ENCODE measurements at places on chromosomes 2 and 18.
A peak's percentile ranks its signal among the peaks of the same experiment; 100 is the strongest.

DNA sequence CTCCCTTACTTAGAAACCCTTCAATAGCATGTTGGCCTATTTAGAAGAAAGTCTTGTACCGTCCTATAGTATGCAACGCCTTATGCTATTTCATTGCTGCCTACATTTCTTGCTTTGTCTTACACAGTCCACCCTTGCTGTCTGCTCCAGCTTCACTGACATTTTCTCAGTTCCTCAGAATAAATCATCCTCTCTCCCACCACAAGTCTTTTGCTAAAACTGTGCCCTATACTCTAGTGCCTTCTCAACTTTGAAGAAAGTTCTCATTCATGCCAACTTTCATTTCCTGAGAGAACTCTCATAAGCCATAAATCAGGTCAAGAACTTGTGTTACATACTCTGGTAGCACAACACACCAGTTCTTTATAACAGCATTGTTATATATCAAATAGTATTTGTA, 54.3 kb upstream of the COL3A1 start:
- no peak for DNase-seq

GRCh38 chr18:6159426-6159825, 255.3 kb downstream of the L3MBTL4 start:
- no peak for DNase-seq

GRCh38 chr2:15043336-15044058, 411.0 kb downstream of the LRATD1 start:
- DNase-seq: no peak

GRCh38 chr2:6865346-6866274, at the start of gene CMPK2:
TSS of gene CMPK2 (minus strand) at chr2:6865907. CDS start at chr2:6865696, 211 bp downstream.
- DNase-seq: no peak

DNA sequence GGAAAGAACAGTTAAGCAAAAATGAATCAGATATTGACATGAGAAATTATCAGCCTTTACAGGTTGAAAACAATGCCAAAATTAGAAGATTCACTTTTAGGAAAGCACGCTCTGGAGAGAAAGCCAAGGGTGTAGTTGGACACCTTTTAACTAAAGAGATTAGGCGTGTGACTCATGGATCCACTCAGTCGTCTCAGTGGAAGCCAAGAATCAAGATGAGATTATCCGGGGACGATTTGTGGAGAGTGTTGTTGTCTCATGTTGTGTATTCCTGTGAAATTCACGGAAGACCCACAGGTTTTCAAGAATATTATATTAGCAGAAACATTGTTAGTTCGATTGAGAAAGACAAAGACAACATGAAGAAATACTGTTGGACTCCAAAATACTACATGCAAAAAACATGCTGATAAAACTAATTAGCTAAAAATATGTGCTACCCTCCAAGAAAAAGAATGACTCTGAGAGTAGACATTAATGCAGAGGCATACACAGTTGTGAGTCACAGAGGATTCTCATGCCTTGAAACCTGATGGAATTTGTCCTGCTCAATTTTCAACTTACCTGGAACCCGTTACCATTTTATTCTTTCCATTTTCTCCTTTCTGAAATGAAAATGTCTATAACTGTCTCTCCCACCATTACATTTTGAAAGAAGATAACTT, 192.1 kb upstream of the RND3 start:
- DNase-seq: no peak

DNA sequence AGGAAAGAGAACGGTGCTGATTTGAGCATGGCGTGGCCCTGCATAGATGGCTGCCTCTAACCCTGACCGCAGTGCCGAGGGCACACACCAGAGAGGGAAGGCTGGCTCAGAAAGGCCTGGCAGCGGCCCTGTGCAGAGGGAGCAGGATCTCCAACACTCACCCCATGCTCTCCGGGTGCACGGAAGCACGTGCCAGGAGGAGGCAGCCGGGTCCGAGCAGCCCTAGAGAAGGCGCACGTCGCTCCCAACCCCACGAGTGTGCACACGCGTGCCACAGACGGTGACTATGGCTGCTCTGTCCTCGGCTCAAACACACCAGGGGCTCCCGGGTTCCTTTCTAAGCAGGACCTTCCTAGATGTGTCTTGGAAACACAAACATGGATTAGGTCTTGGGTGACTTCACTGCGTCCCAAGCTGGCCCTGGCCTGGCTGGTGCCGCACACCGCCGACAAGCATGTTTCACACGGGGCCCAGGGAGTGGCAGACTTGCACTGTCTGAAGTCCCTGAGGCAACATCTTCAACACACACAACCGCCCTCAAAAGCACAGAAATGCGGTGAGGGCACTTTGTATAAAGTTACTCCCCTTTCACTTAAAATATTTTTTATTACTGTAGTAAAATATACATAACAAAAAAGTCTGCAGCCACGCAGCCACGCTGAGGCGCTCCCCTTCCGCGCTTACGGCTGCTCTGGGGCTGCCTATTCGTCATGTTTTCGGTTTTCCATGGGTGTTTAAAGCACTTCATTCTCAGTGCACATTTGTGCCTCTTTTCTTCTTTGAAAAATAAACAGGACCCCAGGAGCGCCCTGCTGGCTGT, 110.0 kb downstream of the ZNF516 start:
- DNase-seq: peak; percentile 60

- no peak for DNase-seq
These were observed 63.9 kb downstream of the DGKD start for GRCh38 chr2:233418052-233418760.

- DNase-seq: no peak
These were observed 88.2 kb upstream of the LCLAT1 start for GRCh38 chr2:30358842-30359241.

GRCh38 chr2:164896226-164896625, 54.6 kb upstream of the COBLL1 start:
- no peak for DNase-seq

GRCh38 chr2:24576617-24577016, 85.6 kb downstream of the NCOA1 start:
- no peak for DNase-seq

DNA sequence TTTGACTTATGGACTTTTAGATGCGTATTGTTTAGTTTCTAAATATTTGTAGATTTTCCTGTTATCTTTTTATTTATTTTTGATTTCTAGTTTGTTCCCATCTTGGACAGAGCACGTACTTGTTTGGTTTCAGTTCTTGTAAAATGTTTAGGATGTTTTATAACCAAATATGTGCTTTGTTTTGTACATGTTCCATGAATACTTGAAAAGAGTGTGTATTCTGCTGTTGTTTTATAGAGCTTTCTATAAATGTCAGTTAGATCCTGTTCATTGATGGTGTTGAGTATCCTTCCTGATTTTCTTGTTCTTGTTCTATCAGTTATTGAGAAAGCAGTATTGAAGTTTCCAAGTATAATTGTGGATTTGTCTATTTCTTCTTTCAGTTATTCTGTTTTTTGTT, 21.1 kb downstream of the VWA3B start:
- DNase-seq: no peak

DNA sequence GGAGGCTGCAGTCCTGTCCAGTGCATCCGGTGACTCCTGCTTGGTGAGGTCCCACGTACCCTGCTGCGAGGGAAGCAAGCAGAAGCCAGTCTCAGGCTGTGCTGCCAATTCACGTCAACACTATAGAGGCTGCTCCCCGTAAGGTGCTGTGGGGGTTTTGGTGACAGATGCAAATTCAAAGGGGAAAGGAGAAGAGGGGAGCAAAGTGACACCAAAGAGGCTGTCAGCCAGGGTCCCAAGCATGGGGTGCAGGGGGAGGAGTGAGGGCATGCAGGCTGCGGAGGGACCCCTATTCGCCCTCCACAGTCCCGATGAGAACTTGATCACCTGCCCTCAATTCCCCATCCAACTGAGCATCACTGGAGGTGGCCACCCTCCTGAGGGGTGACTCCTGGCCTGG, 179.4 kb upstream of the HS6ST1 start:
- peak; percentile 54 for DNase-seq

DNA sequence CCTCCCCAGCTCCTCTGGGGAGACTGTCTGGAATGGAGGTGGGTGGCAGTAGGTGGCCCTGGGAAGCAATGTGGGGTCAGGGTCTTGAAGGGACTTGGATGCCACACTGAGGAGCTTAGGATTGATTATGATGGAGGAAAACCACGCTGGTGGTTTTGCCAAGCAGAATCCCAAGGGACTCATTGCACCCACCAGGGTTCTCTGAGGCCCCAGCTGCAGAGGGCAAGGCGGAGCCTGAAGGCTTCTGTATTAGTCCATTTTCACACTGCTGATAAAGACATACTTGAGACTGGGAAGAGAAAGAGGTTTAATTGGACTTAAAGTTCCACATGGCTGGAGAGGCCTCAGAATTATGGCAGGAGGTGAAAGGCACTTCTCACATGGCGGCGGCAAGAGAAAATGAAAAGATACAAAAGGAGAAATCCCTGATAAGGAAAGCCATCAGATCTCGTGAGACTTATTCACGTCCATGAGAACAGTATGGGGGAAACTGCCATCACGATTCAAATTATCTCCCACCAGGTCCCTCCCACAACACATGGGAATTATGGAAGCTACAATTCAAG, 87.2 kb upstream of the YWHAQ start:
- no peak for DNase-seq

GRCh38 chr2:136171223-136171622, 53.3 kb upstream of the CXCR4 start:
- DNase-seq: no peak

- no peak for DNase-seq
These were observed 103.4 kb downstream of the ALPK2 start for GRCh38 chr18:58525517-58525916.

GRCh38 chr2:128506534-128506933, 187.9 kb upstream of the HS6ST1 start:
- DNase-seq: no peak

DNA sequence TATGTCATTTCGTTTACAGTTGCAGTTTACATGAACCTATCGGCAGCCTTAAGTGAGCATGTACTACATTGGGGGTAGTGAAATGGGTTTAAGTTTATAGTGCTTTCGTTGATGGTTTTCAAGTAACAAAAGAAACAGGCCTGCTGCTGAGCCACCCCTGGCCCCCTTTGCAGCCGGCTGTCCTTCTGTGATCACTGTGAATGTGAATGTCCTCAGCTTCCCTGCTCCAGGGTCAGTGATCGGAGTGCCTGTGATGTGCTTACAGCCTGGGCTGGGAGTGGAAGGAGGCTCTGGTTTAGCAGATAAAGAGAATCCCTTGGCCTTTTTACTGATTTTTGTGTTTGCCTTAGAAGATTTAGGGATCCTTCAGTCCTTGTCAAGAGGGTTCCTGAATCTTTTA, 154.2 kb downstream of the FAM210A start:
- DNase-seq: peak; percentile 64

DNA sequence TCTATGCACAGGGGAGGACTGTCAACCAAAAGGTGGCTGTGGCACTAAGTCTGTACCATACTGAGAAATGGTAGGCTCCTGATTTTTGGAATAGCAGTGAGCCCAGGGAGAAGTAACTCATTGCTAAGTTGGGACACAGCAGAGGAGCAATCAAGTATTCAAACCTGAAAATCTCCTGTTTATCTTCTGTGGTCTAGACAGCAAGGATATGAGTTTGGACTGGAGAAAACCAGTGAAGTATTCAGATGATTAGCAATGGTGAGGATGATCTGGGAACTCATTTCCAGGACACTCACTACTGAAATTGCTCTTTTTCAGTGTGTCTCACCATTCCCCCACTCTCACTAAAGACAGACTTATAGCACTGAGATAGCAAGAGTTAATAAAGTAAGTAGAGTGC, 112.0 kb downstream of the GULP1 start:
- DNase-seq: no peak

DNA sequence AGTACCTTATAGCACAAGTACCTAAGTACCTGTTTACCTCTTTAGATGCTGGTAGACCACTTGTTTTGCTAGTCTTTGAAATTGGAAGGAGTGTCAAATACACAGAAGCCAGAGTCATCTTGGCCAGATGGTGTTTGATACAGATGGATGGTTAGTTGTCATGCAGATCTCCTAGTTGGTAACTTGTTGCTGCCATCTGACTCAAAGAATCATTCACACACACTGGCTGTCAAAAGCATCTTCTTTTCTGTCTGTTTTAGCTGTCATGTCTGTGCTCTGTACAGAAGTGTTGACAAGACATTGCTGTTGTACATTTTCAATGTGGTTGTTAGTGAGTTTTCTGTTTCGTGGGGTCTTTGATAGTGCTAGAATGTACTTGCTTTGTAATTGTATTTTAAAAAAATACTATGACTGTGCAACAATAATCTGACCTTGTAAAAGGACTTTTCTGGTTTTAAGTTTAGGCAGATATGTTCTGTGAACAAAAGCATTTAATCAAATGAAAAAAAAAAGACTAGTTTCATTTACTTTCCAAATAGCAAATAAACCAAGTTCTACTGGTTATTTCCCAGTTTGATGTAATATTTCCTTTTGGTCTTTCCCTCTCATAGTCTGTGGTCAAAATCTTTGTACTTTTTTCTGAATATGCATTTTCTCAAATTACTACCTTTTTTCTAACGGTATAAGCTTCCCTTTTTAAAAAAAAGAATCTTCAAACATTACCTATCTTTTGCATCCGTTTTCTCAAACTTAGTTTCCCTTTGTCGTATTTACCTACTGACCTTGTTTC, 39.9 kb downstream of the TANK start:
- DNase-seq: no peak

GRCh38 chr2:190948671-190949070, 65.3 kb downstream of the STAT1 start:
- no peak for DNase-seq

DNA sequence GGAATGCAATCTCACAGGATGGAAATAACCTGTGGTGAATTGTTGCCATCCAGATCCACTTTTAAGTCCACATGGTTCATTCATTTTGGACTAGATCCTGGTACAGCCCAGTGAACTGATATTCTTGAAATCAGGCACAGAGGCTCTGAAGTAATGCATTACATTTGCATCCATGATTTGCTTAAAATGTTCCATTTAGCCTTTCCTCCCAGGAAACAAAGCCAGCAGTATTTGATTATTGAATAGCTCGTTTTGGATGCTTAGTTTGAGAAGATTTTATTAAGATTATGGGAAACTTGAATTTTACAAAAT, 995.8 kb upstream of the CDH2 start:
- DNase-seq: no peak

DNA sequence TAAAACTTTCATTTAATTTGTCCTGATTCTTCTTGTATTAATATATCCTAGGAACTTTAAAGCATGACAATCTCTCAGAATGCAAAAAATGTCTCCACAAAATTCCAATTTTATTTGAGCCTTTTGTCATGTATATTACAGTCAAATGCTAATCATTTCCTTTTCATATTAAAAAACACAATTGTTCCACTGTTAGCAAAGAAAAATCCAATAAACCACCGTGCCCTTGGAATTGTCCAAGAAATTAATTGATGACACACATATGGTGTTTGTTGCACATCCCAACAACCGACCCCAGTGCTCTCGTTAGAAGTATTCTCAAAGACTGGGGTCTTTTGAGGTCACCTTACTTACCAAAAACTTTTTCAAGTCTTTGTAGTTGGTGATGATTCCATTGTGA, 28.1 kb downstream of the GFPT1 start:
- DNase-seq: no peak
